T47D (cell line): ENCODE measurements at places on chromosomes 1 and 21.
A peak's percentile ranks its signal among the peaks of the same experiment; 100 is the strongest.

DNA sequence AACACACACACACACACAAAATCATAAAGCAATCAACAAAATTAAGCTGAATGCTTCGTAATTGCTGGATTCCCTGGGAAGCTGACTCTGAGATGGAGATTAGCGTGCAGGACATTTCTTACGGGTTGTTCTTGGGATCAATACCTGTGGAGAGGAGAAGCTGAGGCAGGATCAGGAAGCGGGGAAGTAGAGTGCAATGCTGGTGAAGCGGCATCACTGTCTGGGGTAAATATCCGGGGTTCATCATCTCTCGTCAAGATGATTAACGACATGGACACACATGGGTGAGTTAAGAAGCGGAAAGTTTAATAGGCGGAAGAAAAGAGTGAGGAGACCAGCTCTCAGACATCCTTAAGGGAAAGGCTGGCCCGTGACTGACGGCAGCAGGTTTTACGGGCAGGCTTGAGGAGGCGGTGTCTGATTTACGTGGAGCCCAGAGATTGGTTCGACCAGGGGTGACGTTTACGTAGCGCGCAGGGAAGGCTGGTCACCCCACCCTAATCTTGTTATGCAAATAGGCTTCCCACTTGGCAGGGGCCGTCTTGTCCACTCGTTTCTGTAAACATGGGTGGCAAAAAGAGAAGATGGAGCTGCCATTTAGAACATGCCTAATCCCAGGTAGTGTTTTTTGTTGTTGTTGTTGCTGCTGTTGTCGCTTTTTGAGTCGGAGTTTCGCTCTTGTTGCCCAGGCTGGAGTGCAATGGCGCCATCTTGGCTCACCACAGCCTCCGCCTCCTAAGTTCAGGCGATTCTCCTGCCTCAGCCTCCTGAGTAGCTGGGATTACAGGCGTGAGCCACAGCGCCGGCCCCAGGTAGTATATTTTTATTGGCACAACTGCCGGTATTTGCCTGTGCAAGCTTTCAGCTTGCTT lies 135.6 kb upstream of the KCNJ15 start:
- no peak for DNase-seq

GRCh38 chr1:17665054-17665453 lies 90.1 kb upstream of the ACTL8 start:
- no peak for DNase-seq

- DNase-seq: peak; percentile 56
Observed at GRCh38 chr1:160951443-160952128, 3.0 kb downstream of the ITLN2 start.

GRCh38 chr21:15741510-15741909 lies 11.7 kb downstream of the USP25 start:
- DNase-seq: no peak

- peak; percentile 75 for DNase-seq
Observed at GRCh38 chr1:151058692-151059091, 730 bp downstream of the CDC42SE1 start.

DNA sequence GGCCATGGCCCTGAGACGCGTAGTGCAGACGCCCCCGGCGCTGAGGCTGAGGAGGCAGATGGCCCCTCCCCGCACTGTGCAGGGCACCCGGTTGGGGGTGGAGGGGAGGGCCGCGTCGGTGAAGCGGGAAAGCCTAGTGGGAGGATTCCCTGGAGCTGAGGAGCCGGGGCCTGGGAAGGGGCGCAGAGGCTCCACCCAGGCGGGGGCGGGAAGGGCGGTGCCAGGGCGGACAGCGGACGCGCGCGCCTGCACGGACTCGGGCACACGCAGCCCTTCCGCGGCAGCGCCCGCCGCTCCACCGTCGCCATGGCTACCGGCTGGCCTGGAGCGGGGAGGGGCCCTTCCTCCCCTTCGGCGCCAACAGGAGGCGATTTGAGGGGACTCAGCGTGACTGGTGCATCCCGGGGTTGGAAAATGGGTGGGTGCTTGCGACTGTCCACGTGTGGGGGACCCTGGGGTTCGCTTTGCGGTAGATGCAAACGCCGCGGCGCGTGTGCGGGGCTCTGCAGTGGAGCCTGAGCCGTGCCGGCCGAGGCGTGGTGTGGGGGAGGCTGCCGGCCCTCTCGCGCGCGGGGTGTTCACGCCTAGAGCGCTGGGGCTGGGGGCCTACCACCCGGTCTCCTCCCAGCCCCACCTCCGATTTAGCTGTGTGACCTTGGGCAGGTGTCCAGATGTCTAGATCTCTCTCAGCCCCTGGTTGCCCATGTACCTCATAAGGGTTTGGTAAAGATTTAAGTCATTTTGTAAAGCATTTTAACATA lies 35.1 kb downstream of the PTPRF start:
- no peak for DNase-seq

DNA sequence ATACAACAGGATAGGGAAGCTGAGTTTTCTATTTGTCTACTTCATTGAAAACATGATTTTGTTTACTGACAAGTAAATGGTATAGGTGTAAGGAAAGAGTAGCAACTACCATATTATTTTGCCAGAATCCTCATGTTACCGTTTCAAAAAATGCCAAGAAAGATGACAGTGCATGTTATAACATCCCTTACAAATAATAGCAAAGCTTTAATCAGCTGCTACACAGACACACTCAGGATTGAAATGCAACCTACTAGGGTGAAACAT lies 331.5 kb downstream of the CHRM3 start:
- DNase-seq: no peak

DNA sequence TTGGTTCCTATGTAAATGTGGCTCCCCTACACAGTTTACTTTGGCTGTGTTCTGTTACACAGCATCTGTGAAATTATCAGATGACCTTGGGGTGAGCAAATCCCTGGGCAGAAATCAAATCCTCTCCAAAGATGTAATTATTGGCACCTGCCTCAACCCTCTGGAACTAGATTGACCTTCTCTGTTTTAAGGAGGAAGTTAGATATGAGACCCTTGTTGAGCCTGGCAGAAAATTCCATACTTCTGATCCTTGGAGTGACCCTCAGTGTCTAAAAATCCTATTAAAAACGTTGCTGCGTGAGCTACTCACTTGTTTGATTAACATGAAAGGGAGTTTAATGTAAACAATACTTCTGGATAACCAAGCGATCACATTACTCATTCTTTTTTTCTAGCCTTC lies 122.0 kb downstream of the CLIC6 start:
- no peak for DNase-seq

DNA sequence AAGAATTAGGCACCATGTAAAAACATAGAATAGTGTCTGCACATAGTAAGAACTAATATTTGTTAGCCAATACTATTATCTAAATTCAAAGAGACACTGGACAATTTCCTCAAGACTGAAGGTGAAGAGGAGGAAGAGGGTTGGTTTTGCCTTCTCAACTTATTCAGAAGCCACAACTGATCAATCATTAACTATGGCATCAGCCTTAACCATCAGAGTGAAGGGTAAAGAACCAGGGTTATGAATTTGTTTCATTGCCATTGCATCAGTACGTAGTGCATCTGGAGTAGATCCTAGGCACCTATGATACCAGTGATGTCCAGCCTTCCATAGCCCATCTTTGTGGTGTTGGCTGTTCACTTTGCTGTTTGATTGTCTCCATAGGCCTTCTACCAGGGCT lies 421.7 kb upstream of the DEPDC1 start:
- no peak for DNase-seq

DNA sequence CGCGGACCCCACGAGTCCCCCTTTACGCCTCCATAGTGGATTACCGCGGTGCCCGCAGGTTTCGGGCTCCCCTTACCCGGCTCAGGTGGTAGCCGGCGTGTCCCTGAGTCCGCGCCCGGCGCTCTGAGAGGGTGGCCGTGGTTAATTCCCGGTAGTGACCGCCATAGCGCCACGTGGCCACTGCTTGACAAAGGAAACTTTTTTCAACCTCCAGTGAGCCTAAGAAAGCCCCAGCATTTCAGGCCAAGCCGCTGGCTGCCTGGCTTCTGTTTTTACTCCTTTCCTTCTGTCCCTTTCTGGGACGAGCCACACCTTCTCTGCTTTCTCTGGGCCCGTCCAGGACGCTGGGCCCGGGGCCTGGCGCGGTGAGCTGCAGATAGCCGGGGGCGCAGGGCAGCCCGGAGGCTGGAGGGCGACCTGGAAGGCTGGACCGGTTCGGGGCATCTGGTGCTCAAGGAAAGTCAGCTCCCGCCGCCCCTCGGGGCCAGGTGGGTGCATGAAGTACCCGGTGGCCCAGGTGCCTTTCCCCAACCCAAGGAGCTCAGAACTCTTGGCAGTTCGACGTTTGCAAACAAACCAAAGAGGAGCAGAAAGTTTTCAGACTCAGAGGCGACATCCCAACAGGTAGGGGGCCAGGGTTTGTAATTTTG lies 540 bp upstream of the C1orf198 start:
- DNase-seq: no peak

- DNase-seq: no peak
Observed at GRCh38 chr1:59043796-59044195, 253.1 kb upstream of the FGGY start.

DNA sequence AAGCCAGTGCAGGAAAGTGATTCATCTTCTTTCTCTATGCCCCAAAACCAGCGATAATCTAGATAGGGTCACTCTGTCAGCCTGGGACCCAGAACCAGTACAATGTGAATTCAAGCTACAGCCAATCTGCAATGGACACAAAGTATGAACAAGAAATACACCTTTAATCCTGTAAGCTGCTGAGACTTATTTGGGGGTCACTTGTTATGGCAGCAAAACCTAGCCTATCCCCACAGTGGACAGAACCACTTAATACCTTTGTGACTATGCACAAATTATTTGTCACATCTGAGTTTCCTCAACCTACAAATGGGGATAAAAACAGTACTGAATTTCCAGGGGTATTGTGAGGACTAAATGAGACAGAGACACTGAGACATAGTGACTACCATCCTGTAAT lies 50.0 kb downstream of the TMCO4 start:
- DNase-seq: no peak

DNA sequence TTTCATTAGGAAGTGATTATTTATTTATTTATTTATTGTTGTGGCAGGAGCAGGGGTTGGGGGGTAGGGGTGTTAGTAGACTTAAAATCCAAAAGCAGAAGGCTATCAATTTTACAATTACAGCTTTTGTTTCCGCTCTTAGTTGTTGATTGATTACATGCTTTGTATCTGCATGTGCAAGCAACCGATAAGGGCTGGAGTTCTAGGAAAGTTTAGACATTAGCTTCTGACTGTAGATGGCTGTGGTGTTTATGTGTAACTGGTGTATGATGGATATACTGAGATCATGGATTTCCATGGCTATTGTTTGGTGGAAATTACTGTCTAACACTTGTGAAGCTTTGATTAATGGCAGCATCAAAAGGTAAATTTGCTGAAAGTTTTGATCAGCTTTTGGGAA lies 2.8 kb downstream of the ST6GALNAC5 start:
- DNase-seq: no peak

- peak; percentile 51 for DNase-seq
Observed at GRCh38 chr1:212721388-212722247, 22.0 kb upstream of the BATF3 start.

- peak; percentile 15 for DNase-seq
Observed at GRCh38 chr1:46622344-46622743, 5.7 kb upstream of the MOB3C start.

DNA sequence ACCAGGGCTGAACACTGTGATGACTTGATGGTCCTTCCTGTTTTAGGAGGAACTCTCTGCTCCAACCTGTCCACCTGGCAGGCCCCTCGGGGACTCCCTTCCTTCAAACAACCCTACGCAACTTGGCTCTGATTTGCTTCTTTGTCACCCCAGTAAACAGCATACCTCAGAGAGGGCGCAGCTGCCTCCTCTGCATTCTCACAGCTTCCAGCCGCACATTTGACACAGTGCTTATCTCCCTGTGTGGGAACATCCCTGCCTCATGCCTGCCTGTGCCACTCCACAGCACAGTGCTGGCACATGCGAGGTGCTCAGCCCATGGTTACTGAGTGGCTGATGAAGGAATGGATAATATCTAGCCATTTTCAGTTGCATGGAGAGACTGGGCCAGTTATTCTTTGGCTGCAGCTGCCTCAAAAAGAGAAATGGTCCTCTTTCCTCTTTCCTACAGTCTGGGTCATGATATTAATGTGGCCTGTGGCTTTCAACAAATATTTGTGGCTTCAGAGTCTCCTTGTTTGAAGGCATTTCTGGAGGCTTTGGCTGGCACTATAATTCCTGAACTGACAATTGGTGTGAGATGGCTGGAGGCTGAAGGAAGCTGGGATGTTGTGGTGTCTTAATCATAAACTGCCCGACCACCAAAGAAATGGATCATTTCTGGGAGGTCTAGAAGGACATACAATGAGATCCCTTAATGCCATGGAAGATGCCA lies 77.9 kb downstream of the TENT5C start:
- no peak for DNase-seq

GRCh38 chr1:41823471-41823870 lies 95.3 kb downstream of the HIVEP3 start:
- peak; percentile 54 for DNase-seq

DNA sequence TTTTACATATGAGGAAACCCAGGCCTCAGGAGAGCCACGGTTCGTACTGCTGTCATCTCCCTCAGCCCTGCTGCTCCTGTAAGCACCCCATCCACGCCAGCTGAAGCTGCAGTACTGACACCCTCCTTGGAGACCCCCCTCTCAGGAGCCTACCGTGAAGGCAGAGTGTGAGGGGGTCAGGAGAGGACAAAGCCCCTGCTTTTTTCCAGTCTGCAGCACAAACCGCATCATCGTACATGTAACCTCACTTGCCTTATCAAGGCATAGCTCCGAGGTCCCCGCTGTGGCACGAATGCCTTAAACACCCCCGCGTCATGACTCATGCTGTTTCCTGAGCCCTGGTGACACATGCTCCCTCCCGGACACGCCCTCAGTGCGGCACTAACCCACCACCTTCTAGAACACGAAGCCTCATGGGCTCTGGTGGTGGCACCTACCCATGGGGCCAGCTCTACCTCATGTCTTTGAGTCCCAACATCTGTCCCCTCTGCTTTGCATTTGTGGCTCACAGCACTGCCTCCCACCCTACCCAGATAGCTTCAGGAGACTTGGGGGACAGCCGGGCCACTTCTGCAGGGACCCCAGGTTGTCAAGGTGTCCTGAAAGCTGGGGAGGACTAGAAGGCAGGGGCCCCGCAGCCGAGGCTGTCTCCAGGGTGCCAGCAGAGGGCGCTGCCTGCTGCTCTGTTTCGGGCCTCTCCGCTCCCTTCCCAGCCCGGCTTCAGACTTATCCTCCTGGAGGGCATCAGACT lies 4.9 kb downstream of the SH3BGRL3 start:
- peak; percentile 56 for DNase-seq

- DNase-seq: no peak
Observed at GRCh38 chr1:30108186-30108585, 615.2 kb downstream of the MATN1 start.

GRCh38 chr1:57235730-57236510 lies 187.9 kb downstream of the DAB1 start:
- no peak for DNase-seq

GRCh38 chr1:245604979-245605378 lies 450.2 kb downstream of the KIF26B start:
- DNase-seq: no peak

- DNase-seq: no peak
Observed at GRCh38 chr1:229536982-229537381, 21.5 kb downstream of the ABCB10 start.

DNA sequence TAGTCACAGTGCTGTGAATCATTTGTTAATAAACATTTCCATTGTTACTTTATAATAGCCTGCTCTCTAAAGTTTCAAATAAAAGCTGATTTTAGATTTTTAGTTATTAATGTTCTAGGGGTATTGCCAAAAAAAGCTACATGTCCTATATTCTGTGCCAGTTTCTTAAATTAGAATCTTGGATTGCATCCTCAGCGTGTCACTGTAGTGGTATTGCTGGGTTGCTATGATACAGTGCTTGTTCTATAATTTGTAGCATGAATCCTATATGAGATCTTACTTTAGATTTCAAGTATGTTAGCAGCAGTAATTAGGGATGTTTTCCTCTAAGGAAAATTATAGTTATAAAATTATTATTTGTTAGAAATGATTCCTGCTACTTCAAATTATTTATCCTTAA lies 16.4 kb downstream of the PPP2R5A start:
- DNase-seq: no peak
